Stimulated activated CD8-positive, alpha-beta memory T cell treated with anti-CD3 and anti-CD28 coated beads, Interleukin-12 subunit alpha, Interleukin-12 subunit beta, amount 100 ng/mL, for 1 hour (primary cell): ENCODE measurements at places on chromosomes 1 and 21.

GRCh38 chr1:148353461-148354283 is 129.4 kb downstream of the PPIAL4G start:
- DNase-seq = no peak

- DNase-seq = no peak
These were observed 19.9 kb downstream of the COA6 start for GRCh38 chr1:234393190-234393589.

DNA sequence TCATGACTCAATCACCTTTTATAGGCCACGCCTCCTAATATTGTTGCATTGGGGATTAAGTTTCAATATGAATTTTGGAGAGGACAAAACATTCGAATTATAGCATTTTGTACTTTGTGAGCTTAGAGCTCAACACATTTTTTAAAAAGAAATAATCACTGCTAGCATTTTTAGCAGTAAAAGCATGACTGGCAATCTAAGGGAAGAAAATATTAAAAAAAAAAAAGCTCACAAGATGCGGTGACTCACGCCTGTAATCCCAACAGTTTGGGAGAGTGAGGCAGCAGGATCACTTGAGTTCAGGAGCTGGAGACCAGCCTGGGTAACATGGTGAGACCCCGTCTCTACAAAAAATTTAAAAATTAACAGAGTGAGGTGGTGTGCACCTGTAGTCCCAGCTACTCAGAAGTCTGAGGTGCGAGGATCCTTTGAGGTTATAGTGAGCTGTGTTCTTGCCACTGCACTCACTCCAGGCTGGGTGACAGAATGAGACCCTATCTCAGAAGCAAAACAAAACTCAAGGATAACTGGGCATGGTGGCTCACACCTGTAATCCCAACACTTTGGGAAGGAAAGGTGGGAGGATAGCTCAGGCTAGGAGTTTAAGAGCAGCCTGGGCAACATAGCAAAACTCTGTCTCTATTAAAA is 28.8 kb upstream of the DIPK1A start:
- no peak for DNase-seq

DNA sequence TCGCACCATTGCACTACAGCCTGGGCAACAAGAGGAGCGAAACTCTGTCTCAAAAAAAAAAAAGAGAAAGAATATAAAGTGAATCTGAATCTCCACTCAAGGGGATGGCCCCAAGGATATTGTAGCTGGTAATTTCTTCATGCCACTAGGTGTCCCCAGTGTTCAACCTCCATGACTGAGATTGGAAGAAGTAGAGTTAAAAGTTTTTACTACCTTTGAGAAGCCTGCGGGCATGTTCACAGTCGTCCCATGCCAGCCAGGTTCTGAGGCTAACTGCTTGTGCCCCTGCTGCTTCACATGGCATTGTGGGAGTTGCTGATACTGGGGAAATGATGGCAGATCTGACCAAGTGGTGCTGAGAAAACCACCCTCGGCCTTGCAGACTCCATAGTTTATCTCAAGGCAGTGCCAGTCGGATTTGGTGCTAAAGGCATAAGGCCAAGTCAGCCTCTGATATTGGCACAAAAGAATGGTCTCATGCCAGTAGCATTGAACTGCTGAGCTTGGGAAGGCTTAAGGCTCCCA is 10.8 kb upstream of the SHISA4 start:
- DNase-seq = no peak

DNA sequence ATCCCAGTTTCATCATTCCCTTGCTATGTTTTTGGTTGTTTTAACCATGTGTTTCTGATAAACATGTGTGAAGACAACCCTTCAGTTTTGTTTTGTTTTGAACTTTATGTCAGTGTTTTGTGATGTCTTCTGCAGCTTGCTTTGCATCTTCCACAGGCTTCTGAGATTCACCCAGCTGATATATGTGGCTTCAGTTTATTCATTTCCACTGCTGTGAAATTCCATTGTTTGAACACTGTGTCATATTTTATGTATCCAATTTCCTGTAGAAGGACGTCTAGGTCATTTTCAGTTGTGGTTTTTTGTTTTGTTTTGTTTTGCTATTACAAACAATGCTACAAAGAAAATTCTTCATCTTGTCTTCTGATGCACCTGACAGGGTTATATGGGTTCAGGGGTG is 27.2 kb upstream of the SLC26A9 start:
- no peak for DNase-seq

GRCh38 chr1:82604524-82604923 is 803.8 kb downstream of the ADGRL2 start:
- DNase-seq = no peak

DNA sequence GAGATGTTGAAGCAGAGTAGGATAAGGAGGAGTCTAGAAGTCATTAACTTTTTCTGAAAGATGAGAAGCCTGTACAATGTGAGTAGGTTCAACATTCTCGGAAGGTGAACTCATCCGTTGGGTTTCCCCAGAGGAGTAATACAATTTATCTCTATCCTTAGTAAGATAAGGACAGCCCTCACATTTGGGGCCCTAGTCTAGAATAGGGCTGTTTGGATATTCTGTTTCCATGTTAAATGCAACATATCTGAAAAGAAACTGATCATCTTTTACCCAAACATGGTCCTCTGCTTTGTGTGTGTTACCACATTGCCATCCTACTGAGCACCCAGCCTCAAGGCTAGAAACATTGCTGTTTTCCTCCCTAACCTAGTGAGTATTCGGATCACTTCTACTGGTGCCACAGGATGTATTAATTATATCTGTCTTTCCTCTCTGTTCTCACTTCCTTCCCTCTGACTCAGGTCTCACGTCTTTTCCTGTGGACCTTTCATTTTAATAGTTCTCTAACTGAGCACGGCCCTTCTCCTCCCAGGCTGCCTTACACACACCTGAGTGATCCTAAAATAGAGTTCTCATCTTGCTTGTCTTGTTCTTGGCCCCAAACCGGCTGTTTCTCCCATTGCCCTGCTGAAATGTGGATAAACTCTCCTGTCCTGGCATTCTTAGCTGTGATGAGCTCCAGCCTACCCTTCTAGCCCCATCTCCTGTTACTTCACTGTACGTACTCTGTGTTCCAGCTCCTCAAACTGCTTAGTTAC is 91.7 kb downstream of the CDC14A start:
- no peak for DNase-seq

DNA sequence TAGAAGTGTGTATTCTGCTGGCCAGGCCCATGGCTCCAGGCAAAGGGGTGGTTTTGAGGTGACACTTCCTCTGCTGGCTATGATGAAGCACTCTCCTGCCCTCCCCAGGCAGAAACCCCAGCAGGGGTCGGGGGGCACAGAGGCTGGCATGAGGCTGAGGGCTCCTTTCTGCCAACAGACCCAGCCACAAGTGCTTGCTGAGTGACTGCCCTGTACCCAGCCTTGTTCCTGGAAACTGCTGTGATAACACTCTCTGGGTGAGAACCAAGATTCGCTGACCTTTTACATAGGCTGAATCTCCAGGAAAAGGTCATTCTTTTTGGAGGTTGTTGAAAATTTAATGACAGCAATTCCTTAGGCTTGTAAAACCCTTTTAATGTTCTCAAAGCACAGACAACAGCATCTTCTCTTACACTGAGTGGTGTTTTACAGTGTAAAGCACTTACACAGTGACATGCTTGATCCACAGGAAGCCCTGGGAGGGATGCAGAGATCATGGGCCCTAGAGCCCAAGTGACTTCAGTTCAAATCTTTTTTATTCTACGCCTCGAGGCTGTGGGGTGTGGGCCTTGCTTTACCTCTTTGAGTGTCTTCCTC is 155.5 kb upstream of the FGGY start:
- no peak for DNase-seq

DNA sequence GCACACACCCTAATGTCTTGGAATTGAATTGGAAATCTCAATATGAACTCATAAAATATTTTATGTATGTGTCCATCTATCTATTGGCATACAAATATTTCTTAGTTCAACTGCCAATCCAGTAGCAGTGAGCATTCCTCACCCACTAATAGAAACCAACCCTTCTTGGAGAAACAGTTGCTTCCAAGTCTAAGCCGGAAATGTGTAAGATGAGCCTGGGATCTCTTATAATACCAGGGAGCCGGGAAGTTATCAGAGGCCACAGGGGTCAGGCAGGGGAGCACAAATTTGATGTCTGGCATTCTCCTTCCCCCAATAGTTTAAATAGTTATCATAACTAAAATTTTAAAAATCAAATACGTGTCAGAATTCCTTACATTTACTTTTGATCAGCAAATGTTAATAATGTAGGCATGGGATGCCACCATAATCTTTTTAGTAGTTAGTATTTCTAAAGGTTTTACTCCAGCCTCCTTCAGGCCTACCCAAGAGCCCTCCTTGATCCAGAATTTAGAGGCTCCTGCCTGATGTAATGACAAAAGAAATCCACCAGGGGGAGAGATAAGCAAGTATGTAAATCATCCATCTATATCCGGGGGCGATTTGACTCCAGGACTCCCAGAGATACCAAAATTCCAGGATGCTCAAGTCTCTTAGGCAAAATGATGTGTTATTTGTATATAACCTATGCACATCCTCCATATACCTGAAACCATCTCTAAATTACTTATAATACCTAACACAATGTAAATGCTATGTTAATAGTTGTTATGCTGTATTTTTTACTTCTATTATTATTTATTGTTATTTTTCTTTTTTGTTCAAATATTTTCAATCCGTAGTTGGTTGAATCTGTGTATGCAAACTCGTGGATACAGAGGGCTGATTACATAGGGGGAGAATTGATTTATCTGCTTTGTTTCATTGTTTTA is 218.7 kb upstream of the COA6 start:
- no peak for DNase-seq

DNA sequence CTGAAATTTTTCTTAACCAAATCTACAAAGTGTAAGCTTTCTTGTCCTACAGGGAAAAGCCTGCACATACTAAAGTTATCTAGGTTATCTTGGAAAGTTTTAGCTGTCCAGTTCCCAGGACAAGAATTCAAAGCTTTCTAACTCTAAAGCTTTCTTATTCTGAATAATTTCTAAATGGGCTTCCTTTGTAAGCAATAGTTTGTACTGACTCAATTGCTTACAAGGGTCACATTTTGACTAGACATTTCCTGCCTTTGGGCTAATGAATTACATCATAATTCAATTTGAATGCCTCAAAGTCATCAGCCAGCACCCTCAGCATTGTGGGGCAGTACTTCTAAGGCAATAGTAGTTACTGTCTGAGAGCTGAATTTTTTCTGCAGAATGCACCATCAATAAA is 223.0 kb downstream of the LTN1 start:
- DNase-seq = no peak

- no peak for DNase-seq
These were observed 1.4 kb upstream of the FAM151A start for GRCh38 chr1:54624466-54625464.
